PC-9 (cell line): ENCODE measurements at places on chromosomes 3 and 15.

DNA sequence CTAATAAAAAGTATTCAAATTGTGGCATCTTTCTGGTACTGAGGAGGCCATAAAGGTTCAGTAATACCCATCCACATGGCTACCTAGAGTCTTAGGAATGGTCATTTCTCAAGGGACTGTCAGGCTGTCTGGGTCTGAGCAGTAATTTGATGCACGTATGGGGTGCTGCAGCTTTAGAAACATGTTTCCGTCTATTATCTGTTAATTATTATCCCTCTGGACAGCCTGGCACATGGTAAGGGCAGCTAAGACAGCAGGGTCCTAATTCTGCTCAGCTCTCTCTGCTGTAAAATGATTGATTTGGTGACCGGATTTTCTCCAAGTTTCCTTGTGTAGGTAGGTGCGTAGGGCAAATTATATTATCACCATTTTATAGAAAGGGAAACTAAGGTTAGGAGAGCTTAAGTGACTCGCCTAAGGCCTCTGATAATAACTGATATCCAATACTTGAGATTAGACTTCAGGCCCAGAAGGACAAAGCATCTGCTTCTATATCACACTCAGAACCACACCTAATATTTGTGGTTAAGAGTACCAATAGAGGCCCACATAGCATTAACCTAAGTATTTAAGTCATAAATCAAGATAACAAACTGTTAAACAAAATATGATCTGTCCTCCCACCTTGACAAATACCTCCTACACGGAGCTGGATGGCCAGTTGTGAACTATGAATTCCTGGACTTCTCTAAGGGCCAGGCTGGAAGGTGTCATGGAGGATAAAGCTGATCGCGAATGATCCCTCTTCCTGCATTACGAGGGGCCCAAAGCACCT, 2.9 kb upstream of the RAP2B start:
- peak overlapping the region; percentile 97; the same call in 1 of the 2 replicates for H3K4me3 ChIP-seq
- no peaks in the 10 kb centered on the region for H3K27me3 ChIP-seq
- peaks cover 22% of the 10 kb centered on the region for H3K4me1 ChIP-seq
- no peaks in the 10 kb centered on the region for H3K36me3 ChIP-seq
- H3K27ac ChIP-seq: peak overlapping the region; percentile 93
- DNase-seq: peak; percentile 95

DNA sequence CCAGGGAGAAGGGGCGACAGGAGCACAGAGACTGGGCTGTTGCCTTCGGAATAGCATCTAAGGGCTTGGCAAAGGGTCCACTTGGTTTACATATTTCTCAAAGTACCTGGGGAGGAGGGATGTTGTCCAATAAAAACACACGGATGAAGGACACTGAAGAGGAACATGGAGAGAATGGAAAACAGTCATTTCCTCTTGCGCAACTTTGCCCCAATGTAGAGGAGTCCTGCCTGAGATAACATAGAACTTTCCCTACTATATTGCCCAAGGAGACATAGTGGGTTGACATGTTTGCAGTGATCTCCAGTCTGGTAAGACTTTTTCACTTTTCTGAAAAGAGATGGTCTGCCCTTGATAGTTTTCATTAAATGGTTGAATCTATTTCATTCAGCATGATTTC, 468.8 kb upstream of the SUCLG2 start:
- H3K27ac ChIP-seq: no peak overlapping the region
- DNase-seq: no peak
- no peaks in the 10 kb centered on the region for H3K36me3 ChIP-seq
- no peaks in the 10 kb centered on the region for H3K4me1 ChIP-seq

DNA sequence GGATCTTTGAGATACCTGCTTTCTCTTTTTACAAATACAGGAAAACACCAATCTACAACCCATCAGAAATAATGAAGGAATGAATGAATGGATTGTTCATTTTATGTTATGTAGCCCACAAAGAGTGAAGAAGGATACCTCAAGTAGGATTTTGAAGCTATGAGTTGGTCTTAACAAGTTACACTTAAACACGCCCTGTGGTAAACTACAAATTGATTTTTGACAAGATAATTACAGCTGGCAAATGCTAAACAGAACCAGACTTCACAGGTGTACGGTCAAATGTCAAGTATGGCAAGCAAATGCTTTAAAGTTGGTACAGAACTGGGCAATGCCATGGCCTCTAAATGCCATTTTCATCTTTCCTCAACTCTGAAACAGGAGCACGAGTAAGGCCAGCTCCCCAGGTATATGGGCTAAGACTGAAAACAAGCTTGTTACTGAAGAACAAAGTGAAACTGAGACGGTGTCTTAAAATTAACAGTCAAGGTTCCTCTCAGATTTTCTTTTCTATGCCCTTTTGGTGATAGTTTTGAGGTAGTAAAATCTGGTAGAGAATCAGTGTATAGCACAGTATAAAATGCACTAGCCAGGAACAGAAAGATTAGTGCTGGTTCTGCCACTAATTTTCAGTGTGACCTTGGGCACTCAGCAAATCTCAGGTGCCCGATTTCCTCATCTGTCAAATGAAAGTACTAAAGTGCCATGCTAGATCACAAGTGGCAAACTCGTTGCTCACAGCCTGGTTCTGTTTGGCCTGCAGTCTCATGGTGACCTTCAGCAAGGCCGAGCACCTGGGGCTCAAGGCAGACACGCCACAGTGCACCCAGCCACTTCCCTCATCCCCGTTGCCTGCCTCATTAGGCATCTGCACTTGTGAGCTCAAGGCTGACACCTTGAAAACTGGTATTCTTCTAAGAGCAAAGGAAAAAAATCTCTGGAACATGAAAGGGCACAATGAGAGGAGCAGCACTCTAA, 9.5 kb downstream of the RUVBL1 start:
- no peaks in the 10 kb centered on the region for H3K4me1 ChIP-seq
- no peak overlapping the region for H3K27ac ChIP-seq
- peaks cover 43% of the 10 kb centered on the region for H3K36me3 ChIP-seq
- no peaks in the 10 kb centered on the region for H3K27me3 ChIP-seq
- no peak overlapping the region for H3K4me3 ChIP-seq

- H3K36me3 ChIP-seq: no peaks in the 10 kb centered on the region
- peaks cover 20% of the 10 kb centered on the region for H3K4me1 ChIP-seq
- H3K4me3 ChIP-seq: no peak overlapping the region
- no peak overlapping the region for H3K27ac ChIP-seq
Measured at GRCh38 chr3:47778746-47779145, 2.9 kb downstream of the SMARCC1 start.

DNA sequence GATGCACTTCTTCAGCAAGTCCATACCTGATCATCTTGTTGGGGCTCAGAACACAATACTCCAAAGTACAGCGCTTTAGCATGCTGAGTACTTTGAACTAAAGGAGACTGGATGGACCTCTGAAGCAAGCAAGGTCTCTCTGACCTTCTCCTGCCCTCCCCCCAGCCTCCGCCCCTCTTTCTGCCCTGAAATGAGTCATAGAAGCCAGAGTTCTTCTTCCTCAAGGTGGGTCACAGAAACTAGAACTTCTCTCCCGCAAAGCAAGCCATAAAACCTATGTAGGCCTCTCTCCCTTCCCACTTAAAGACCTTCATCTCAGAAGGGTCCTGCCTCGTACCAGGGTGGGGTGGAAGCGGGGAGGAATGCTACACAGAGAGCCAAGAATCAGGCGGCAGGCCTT, 230.5 kb upstream of the PROK2 start:
- no peak overlapping the region for H3K27ac ChIP-seq
- no peaks in the 10 kb centered on the region for H3K36me3 ChIP-seq
- no peaks in the 10 kb centered on the region for H3K4me1 ChIP-seq
- peaks cover 6% of the 10 kb centered on the region; the same call in 1 of the 2 replicates for H3K27me3 ChIP-seq
- no peak overlapping the region for H3K4me3 ChIP-seq

- H3K36me3 ChIP-seq: no peaks in the 10 kb centered on the region
- H3K27ac ChIP-seq: no peak overlapping the region
- no peak overlapping the region for H3K4me3 ChIP-seq
- no peak for DNase-seq
- H3K27me3 ChIP-seq: no peaks in the 10 kb centered on the region
Measured at GRCh38 chr3:170565495-170565894, 20.4 kb downstream of the SLC7A14 start.

- H3K4me1 ChIP-seq: no peaks in the 10 kb centered on the region
- no peak for DNase-seq
- no peaks in the 10 kb centered on the region for H3K36me3 ChIP-seq
- no peaks in the 10 kb centered on the region for H3K27me3 ChIP-seq
- H3K27ac ChIP-seq: no peak overlapping the region
- H3K4me3 ChIP-seq: no peak overlapping the region
Measured at GRCh38 chr3:67388738-67389137, 265.7 kb downstream of the SUCLG2 start.

DNA sequence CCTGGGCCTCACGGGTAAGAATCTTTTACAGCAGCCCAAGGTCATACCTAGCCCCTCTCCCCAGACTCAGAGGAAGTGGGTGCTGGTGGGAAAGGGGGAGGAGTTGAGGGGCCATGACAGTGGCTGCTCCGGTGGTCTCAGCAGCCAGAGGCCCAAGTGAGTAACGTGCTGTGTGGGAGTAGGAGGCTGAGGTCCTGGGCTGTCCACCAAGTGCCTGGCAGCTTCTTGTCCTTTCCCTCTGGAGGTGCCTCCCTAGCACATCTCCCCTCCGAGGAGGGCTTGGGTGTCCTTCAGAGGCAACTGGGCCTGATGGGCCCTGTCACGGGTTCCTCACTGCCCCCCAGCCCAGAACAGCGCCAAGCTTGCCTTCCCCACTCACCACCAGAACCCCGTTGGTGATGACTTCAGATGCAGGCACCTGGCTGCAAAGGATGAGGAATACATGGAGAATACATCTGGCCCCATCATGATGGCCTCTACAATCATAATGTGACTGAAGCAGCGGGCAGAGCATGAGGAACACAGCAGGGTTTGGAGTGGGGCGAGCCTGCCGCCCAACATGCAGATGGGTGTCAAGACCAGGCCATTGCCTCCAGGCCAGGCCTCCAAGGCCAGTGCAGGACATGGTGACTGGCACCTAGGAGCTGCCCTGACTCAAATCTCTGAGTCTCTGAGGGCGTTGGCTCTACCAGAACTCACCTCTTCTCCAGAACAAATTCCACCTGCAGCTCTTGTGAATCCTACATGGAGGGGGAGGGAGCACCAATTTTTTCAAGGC, 3.3 kb downstream of the PLA2G4F start:
- no peak overlapping the region for H3K27ac ChIP-seq
- no peak overlapping the region for H3K4me3 ChIP-seq
- H3K27me3 ChIP-seq: no peaks in the 10 kb centered on the region
- no peaks in the 10 kb centered on the region for H3K36me3 ChIP-seq

- peaks cover 9% of the 10 kb centered on the region for H3K4me1 ChIP-seq
- no peak for DNase-seq
- H3K4me3 ChIP-seq: no peak overlapping the region
- no peaks in the 10 kb centered on the region for H3K27me3 ChIP-seq
- no peak overlapping the region for H3K27ac ChIP-seq
- peaks cover 18% of the 10 kb centered on the region; the same call in 1 of the 2 replicates for H3K36me3 ChIP-seq
Measured at GRCh38 chr3:12829886-12830784, 11.2 kb downstream of the RPL32 start.

DNA sequence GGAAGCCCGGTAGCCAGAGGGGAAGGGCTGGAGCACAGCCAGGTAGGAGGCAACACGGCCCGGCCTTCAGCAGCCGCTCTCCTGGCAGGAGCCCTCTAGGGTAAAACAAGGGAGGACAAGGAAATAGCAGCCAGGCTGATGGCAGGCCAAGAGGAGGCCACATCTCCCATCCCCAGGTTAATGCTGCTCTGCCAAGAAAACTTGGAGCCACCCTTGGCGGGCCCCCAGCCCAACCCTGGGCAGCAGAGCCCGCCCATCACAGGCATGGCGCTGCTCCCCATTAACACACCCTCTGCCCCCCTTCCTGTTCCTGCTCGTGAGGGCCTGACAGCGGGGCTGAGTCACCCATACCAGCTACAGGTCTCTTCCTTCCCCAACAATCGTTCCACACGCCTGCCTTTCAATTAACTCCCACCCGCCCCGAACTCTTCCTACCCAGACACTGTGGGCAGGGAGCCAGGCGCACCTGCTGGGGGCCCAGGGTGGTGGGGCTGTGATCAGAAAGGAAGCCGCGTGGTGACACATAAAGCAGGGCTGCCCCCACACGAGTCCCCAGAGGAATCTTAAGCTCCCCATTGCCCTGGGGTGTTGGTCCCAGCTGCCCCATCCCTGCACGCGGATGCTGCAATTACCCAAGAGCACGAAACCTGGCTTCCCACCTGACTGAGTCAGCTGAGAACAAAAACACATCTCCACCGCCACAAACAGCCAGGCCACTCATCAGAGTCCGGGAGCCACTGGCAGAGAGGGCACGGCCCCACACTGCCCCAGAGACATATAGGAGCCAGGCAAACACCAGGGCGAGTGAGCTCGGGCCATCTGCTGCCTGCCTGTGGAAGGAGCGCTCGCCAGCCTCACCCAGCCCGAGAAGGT, at the start of gene C15orf62:
C15orf62 (plus strand) TSS at position 707 of the 873 bp plus-strand sequence. CDS start 516 bp downstream, outside the sequence.
- H3K36me3 ChIP-seq: no peaks in the 10 kb centered on the region
- H3K4me1 ChIP-seq: peaks cover 58% of the 10 kb centered on the region
- peak within 1 kb of the TSS; percentile 83 for H3K27ac ChIP-seq
- no peaks in the 10 kb centered on the region for H3K27me3 ChIP-seq
- H3K4me3 ChIP-seq: peak within 1 kb of the TSS; percentile 41; the same call in 1 of the 2 replicates
- peak; percentile 94 for DNase-seq

GRCh38 chr15:28058082-28058481, 41.0 kb downstream of the OCA2 start:
- DNase-seq: no peak
- H3K36me3 ChIP-seq: no peaks in the 10 kb centered on the region
- no peak overlapping the region for H3K4me3 ChIP-seq
- peaks cover 21% of the 10 kb centered on the region; the same call in 1 of the 2 replicates for H3K27me3 ChIP-seq
- no peak overlapping the region for H3K27ac ChIP-seq

DNA sequence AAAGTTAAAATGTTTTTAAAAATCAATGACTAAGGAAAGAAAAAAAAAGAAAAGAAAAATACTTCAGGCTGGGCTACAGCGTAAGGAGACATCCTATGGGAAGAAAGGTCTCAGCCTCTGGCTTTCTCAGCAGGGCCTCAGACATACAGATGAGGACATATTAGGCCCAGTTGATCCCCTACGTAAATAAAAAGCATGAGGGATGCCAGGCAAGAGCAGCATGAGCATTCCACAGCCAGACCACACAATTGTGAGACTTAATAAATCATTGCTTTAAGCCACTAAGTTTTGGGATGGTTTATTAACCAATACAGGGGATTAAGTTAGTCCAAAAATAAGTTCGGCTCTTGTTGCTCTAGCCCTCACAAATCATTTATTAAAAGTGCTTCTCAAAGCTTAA, 394.1 kb upstream of the NECTIN3 start:
- H3K36me3 ChIP-seq: no peaks in the 10 kb centered on the region
- H3K27me3 ChIP-seq: no peaks in the 10 kb centered on the region
- no peak overlapping the region for H3K4me3 ChIP-seq
- H3K27ac ChIP-seq: no peak overlapping the region
- H3K4me1 ChIP-seq: no peaks in the 10 kb centered on the region
- no peak for DNase-seq

GRCh38 chr3:133943639-133944141, 48.0 kb upstream of the RAB6B start:
- DNase-seq: peak; percentile 78
- H3K4me1 ChIP-seq: peaks cover 30% of the 10 kb centered on the region
- no peaks in the 10 kb centered on the region for H3K36me3 ChIP-seq
- no peak overlapping the region for H3K4me3 ChIP-seq

DNA sequence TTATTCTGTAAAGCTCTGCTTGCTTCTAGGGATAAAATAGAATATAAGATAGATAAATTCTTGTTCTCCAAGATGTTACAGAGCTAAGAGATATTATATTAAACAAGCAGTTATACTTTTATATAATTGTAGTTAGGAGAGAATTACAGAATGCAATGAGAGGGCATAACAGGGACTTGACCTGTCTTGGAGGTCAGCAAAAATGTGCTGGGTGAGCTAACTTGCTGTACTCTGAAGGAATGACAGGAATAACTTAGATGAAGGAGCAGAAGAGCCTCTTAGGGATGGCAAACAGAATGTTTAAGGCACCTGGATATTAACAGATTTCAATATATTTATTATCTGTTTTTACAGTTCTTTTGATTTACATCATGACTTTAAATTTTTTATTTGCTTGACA, 33.2 kb downstream of the ZNF654 start:
- DNase-seq: no peak
- H3K4me3 ChIP-seq: no peak overlapping the region
- no peak overlapping the region for H3K27ac ChIP-seq
- peaks cover 13% of the 10 kb centered on the region for H3K36me3 ChIP-seq
- no peaks in the 10 kb centered on the region for H3K27me3 ChIP-seq
- H3K4me1 ChIP-seq: no peaks in the 10 kb centered on the region
